ENCODE measurements at places on chromosomes 5 and 9.

DNA sequence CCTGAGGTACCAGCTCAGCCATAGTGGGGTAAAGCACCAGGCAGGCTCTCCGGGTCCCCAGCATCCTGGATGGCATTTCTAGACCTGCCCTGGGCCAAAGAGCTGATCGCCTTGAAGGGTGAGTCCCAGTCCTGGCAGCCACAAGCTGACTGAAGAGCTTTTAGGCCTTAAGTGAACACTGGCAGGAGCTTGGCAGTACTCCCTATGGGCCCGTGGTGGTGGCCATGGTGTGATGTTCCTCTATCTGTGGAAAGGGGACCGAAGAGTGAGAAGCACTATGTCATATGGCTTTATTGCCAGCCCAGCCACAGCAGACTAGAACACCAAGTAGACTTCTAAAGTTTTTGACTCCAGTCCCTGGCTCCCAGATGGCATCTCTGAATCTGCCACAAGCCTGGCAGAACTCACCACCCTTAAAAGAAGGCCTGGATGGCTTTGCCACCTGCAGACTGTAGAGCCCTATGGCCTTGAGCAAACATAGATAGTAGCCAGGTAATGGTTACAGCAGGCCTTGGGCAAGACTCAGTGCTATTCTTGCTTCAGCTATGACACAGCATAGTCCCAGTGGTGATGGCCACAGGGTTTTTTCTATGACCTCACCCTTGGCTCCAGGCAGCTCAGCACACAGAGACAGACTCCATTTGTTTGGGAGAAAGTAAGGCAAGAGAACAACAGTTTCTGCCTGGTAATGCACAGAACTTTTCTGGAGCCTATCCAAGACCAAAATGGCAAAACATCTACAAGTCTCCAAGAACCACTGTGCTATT is 801.5 kb upstream of the DMAC1 start:
- no peak for DNase-seq

DNA sequence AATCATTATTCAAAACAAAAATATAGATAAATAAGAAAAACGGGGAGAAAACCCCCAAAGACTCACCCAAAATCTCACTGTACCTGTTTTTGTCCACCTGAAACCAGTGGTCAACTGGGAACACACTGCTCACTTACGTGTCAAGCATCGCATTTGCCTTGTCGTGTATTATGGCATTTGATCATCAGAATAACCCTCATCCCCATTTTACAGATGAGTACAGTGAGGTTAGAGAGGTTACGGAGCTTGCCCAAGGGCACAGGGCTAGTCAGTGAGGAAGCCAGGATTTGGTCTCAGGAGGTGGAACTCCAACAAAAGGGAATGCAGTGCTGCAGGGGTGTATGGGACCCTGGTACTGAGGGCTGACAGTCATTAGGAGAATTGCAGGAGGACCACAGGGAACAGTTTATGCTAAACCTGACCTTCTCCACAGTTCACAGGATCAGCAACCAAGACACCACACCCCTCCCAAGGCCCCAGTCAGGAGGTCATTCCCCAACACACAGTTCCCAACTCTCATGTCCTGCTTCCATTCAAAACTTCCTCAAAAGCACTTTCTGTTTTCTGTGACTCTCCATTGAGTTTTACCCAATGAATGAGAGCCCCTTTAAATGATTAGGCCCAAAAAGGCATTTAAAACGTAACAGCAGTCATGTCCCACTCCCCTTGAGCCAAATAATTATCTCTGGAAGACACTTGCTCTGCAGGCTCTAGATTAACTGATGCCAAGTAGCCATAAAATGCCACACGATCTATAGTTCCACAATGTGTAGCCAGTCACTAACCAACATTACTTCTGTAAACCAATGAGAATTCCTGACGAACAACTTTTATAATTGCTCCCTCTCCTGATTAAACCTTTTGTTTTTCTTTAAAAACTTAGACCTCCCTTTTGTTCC is 50.8 kb downstream of the CTSL start:
- no peak for DNase-seq

DNA sequence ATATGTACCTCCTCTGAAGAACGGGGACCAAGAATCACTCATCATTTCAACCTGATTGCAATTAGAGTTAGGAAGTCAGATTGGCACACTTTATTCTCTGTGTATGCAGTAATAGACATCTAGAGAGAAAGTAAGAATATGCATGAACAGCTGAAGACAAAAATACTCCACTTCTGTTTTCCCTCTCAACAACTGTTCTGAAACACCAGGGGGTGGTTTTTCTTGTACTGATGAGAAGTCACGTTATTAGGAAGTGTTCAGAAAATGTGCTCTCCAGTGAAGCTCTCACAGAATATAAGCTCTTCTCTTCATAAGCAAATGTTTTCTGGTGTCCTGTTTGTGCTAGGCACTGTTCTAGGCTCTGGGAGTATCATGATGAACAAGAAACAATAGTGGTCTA is 531.7 kb upstream of the C9orf72 start:
- DNase-seq = no peak

- DNase-seq = no peak
These were observed 55.5 kb upstream of the MEGF10 start for GRCh38 chr5:127235136-127235535.

DNA sequence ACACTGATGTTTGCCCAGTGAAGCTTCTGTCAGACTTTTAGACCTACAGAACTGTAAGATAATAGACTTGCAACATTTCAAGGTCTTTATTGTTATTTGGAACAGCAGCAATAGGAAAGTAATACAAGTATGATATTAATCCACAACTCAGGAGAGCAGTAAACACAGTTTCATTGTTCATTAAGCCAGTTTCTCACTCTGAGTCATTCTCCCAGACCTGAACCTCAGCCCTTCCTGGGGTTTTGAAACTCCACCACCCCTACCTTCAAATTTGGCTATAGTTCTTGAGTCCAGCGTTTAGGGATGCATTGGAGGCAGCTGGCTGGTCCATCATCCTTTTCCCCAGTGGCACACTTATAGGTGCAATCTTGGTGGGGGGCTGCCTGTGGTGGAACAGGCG is 203.2 kb downstream of the RAB3C start:
- DNase-seq = no peak

- DNase-seq = no peak
These were observed 40.6 kb upstream of the ITGA2 start for GRCh38 chr5:52948418-52949076.

DNA sequence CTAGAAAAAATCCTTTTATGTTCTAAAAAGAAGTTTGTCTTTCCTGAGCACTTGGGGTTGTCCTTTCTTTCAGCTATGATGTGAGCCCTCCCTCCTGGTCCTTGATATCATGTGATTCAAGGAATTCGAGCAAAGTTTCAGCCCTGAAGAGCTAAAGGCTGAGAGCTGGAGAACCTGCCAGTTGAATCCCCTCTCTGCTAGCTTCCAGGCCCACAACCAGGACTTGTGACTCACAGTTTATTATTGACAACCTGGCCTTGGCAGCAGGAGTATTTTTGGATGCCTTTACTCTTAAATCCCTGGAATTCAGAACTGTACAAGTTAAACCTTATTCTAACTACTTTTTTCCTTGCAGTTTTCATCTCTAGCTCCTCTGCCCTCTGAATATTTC is 182.8 kb downstream of the SPOCK1 start:
- DNase-seq = no peak

DNA sequence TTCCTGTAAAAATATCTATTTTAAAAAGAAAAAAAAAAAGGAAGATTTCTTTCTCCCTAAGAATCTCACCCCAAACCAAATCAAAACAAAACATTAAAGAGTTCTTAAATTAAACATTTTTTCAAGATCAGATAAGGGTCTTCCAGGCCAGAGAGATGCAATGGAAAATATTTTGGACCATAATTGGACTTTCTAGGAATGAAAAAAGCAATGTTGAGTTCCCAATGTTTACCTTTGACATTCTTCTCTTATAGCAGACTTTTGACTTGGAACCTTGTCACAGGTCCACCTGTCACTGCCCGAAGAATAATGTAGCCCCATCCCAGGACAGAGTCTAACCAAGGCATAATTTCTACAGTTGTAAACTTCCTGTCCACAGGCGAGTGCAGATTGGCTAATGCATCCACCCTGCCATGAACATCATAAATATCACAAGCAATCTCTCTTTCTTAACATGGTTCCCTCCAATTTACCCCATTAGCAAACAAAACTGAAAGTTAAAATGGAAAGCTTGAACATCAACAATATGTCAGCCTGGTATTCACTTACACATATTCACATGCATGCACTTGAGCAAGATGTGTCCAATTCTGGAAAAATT is 121.7 kb upstream of the ZNF366 start:
- no peak for DNase-seq

DNA sequence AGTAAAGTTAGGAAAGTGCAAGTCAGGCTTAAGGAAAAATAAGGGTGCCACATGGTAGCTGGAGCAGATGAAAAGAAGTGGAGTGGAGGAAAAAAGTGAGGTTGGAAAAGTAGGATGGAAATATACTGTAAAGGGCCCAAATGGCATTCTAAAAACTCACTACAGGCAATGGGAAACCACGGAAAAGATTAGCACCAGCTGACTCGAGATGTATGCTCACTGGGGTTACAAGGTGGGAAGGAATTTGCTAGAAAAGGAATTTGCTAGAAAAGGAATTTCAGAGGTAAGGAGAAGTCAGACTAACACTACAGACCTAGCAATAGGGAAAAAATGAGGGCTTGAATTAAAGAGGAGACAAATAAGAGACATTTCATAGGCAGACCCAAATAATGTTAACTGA is 3.6 kb downstream of the PSMD5 start:
- DNase-seq = no peak

DNA sequence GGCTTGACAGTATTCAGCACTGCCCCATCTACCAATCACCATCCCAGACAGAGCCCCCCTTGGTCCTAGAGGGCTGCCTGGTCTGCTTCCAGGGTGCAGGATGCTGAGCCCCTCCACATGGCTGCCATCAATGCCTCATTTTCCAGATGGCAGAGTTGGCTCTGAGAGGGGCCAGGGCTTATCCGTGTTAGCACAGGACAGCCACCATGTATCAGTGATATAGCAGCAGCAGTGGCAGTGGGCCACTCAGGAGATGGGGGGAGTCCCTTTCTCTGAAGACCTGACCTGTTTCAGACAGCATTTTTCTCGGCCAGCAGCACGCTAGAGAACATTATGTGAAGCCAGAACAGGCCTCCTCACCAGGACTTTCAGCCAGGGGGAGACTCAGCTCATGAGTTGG is 1.6 kb upstream of the SMIM32 start:
- no peak for DNase-seq

DNA sequence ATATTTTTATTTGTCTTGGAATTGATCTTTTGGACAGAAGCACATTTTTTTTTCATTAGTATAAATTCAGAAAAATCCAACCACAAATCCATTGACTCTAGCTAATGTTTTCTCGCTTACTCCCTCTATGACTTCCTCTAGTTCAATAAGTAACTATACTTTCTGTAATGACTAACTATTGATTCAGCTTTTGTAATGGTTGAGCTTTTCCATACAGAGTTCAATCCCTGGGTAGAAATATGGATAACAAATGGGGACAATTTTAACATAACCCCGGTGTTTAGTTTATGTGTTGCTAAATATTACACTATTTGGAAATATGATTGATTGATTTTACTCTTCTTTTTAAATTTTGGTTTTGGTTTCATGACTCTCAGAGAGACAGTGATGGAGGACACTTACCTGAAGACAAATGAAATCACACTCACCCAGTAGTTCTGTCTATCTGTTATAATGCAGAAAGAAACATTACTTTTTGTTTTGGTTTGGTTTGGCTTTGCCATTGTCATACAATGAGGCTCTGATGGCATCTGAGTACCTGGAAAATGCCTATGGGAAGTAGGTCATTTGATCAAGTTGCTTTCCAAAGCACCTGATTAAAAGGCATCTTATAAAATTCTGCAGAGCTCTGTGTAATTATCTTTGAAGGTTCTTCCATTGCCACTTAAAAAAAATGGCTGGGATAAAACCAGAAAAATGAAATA is 309.7 kb upstream of the MPDZ start:
- DNase-seq = no peak

DNA sequence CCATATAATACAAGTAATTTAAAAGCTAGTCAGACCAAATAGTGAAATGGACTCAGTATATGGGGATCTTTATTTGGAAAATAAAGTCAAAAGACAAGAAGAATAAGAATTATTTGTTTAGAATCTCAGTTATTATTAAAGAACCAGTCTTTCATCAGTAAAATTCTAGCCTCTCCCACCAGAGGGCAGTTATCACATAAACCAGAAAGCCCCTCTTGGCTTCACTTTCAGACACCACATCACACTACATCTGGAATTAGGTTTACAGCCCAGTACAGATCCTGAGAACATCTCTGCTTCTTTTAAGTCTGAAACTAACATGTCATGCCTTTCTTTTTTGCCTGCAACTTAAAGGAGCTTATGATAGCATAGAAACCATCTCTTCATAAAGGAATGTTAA is 12.2 kb upstream of the HSPB3 start:
- DNase-seq = no peak

- no peak for DNase-seq
These were observed 1496.2 kb upstream of the CDH6 start for GRCh38 chr5:29697278-29697677.

DNA sequence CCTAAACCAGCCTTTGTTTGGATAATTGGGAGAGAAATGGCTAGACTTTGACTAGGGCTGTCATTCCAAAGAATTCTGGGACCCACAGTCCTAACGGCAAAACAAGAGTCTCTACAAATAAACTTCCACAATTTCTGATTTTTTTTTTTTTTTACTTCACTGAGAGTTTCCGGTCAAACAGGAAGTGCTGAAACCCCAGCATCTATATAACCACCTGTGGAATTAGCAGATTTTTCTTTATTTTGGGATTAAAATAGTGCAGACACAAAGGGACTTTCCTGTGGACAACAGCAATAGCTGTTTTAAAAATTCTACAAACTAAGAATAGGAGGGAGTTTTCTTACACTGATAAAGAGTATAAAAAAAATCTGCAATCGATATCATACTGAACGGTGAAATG is 157.4 kb downstream of the ARSB start:
- no peak for DNase-seq

DNA sequence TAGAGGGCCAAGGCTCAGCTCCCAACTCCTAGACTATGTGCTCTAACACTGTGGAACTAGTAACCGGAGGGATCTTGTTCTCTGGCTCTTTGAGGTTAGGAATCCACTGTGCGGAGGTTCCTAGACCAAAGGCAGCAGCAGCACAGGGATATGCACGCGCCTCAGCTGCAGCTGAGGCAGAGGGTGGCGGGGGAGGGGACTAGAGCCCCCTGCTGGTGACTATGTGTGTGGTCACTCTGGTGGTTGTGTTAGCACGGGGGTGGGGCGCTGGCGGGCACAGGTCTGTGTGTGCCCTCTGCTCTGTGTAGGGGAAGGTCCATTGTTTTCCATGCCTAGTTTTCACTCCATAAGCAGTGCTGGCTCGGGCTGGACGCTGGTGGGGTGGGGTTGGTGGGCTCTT is 458.0 kb upstream of the IZUMO3 start:
- no peak for DNase-seq

All from stimulated activated CD8-positive, alpha-beta memory T cell treated with anti-CD3 and anti-CD28 coated beads, Interleukin-15, amount 100 ng/mL, for 4 hours (primary cell).